ENCODE measurements at places on chromosomes 2 and 18. TPM values are rescaled to one million over a fixed set of nuclear protein-coding genes. Genes with fewer than 3 reads are reported as not detected.

DNA sequence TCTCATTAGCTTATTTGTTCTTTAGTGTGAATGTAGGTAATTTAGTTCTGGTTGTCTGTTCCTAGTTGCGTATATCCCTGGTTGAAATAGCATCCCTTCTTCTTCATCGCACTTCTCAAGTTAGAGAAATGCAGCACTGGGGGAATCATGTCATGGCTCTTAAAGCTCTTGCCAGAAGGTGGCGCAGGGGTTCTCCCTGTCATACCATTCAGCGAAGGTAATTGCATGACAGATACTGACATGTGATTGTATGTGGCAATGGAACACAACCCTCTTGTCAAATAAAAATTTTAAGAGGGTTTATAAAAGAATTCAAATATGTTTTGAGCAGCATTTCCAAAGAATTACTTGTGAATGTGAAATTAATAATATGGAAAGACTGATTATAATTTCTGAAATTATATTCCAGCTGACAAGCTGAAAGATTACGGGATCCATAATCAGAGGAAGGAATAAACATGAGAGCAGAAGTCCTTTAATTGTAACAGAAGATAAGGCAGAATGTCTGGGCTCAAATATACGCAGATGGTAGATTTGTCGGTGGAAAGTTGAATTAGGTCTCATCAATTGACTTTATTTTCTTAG is 411.7 kb downstream of the DSEL start:
- H3K4me3 ChIP-seq = no peak overlapping the region
- H3K27ac ChIP-seq = no peak overlapping the region
- no peaks in the 10 kb centered on the region for H3K27me3 ChIP-seq
- H3K4me1 ChIP-seq = no peaks in the 10 kb centered on the region
- no peak for DNase-seq

DNA sequence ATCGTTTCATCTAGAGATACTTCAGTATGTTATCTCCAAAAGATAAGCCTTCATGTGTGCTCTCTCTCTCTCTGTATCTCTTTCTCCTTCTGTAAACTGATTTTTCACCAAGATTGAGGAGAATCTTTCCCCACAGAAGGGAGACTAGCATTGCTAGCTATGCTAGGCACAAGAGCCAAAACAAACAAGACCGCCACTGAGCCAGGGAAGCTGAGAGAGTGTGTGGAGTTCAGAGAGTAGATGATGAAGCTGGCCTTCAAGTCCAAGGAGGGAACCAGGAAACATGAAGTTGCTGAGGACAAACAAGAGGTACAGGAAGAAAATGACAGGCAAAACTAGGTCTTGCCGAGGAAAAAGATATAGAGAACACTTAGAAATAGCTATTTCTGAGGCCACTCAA is 23.4 kb downstream of the DAPL1 start:
- no peak overlapping the region for H3K4me3 ChIP-seq
- H3K36me3 ChIP-seq = no peaks in the 10 kb centered on the region
- H3K27me3 ChIP-seq = no peaks in the 10 kb centered on the region
- no peak overlapping the region for H3K27ac ChIP-seq
- no peak for DNase-seq

CD8B2 gene
- 0.30 TPM for total RNA-seq

PSMD1 gene
- 54.6 TPM for total RNA-seq

GRB14 gene
- 1.4 TPM for total RNA-seq

CYP26B1 gene
- total RNA-seq = 2.7 TPM

GRCh38 chr2:207163053-207163755 is 2.5 kb downstream of the KLF7 start:
- H3K4me1 ChIP-seq = peaks cover 54% of the 10 kb centered on the region
- H3K4me3 ChIP-seq = peak overlapping the region; percentile 66
- DNase-seq = no peak
- H3K27ac ChIP-seq = peak overlapping the region; percentile 100
- H3K36me3 ChIP-seq = no peaks in the 10 kb centered on the region

DNA sequence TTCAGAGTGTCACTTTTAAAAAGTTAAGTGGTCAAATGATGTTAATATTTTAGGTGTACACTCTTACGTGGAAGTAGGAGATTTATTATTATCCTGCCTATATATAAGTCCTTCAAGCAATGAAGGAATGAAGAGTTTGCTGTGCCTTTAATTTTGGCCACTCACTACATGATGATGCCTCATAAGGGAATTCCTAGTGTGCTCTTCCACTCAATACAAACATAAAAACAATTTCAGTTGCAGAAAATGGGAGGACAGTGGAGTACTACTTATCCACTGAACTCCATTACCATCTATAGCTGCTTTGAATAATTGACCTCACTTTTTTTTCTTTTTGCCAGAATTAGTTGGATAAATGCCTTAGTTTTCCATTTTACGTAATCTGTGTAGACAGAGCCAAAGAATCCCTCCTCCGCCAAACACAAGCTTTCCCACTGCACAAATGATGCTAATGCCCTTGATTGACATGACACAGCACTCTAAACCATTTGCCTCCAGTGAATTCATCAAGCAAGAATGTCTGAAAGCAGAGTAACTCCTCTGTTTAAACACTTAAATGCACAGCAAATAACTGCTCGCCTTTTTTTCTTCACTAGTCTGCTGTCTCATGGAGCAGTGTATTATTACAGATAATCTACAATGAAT is 751.1 kb upstream of the FANCL start:
- DNase-seq = no peak
- no peak overlapping the region for H3K4me3 ChIP-seq
- H3K27me3 ChIP-seq = no peaks in the 10 kb centered on the region
- no peaks in the 10 kb centered on the region for H3K36me3 ChIP-seq
- no peaks in the 10 kb centered on the region for H3K4me1 ChIP-seq

TTR gene
- total RNA-seq = not detected

- H3K36me3 ChIP-seq = no peaks in the 10 kb centered on the region
- no peak overlapping the region for H3K4me3 ChIP-seq
- no peaks in the 10 kb centered on the region for H3K27me3 ChIP-seq
- H3K4me1 ChIP-seq = no peaks in the 10 kb centered on the region
Observed at GRCh38 chr18:64806691-64807090, 657.8 kb upstream of the LINC00305 start.

FAM161A gene
- 7.2 TPM for total RNA-seq

PROKR1 gene
- total RNA-seq = not detected

DNA sequence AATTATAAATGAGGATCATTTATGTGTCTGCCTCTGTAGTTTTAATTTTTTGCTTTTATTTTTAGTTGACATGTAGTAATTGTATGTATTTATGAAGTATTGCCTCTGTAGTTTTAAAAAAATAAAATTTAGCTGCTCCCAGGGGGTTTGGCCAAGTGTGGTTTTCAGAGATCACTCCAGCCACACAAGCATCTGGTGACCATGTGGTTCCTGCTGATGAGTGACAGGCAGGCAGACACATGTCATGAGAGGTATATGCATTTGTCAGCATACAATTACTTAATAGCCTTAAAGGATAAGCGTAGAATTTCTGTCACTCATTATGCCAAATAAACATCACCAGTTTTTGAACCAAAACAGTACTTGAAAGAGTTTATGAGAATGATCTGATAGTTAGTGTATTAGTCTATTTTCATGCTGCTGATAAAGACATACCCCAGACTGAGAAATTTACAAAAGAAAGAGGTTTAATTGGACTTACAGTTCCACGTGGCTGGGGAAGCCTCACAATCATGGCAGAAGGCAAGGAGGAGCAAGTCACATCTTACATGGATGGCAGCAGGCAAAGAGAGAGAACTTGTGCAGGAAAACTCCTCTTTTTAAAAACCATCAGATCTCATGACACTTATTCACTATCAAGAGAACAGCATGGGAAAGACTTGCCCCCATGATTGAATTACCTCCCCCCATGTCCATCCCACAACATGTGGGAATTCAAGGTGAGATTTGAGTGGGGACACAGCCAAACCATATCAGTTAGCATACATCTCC is 29.6 kb downstream of the MREG start:
- H3K36me3 ChIP-seq = no peaks in the 10 kb centered on the region
- DNase-seq = no peak
- H3K27me3 ChIP-seq = no peaks in the 10 kb centered on the region
- no peak overlapping the region for H3K4me3 ChIP-seq

DNA sequence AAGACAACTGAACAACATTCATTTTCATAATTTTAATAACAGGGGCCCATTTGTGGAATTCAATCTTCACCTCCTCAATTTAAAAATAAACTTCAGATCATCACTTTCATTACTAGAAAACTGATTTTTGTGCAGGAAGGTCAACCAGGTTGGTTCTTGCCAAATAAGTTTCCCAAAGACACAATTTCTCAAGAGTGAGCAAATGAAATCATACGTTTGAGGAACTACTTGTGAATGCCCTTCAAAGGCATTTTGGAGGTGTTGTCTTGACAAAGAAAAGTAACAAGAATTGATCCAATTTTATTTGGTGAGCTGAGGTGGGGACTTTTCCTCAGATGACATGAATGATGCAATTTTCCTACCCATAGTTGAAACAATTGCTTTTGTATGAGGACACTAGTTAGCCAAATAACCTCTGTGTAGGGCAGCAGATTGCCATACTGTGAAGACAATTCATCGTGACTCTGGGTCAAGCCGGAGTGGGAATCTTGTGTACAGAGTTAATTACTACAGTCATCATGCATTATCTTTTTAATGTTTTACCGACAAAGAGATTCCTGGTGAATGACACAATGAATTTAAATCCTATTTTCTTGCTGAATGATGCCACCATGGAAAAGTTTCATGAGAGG is 121.8 kb downstream of the TGFA start:
- no peak overlapping the region for H3K27ac ChIP-seq
- no peak for DNase-seq
- no peaks in the 10 kb centered on the region for H3K4me1 ChIP-seq
- no peaks in the 10 kb centered on the region for H3K27me3 ChIP-seq
- H3K36me3 ChIP-seq = no peaks in the 10 kb centered on the region

DNA sequence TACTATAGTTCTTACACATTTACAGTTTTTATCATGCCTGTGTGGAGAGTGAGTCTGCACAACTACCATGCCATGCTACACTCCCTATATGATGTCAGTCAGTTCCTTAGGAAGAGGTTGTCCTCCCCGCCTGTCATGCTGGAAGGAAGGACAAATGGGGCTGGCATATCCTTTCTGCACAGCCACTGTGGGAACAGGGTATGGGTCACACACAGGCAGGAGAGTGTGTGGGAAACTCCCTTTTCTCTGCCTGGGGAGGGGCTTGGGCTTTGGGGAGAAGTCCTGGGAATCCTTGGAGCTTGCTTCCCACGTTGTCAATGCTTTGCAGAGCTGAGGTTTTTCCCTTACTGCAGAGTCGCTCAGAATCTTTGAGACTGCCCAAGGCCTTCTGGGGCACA is 232.1 kb downstream of the PRKCE start:
- no peak overlapping the region for H3K4me3 ChIP-seq
- no peaks in the 10 kb centered on the region for H3K36me3 ChIP-seq
- no peak overlapping the region for H3K27ac ChIP-seq

UGT1A3 gene
- 0.30 TPM for total RNA-seq

GRCh38 chr2:61922714-61923113 is 17.2 kb downstream of the COMMD1 start:
- DNase-seq = no peak
- H3K27me3 ChIP-seq = no peaks in the 10 kb centered on the region
- no peak overlapping the region for H3K4me3 ChIP-seq
- H3K4me1 ChIP-seq = no peaks in the 10 kb centered on the region

ATP6V1C2 gene
- total RNA-seq = 92.2 TPM

GRCh38 chr18:58364876-58365528 is 263.9 kb downstream of the ALPK2 start:
- peaks cover 34% of the 10 kb centered on the region for H3K36me3 ChIP-seq
- no peak overlapping the region for H3K4me3 ChIP-seq
- H3K4me1 ChIP-seq = peaks cover 20% of the 10 kb centered on the region
- DNase-seq = no peak
- no peak overlapping the region for H3K27ac ChIP-seq
- no peaks in the 10 kb centered on the region for H3K27me3 ChIP-seq

DNA sequence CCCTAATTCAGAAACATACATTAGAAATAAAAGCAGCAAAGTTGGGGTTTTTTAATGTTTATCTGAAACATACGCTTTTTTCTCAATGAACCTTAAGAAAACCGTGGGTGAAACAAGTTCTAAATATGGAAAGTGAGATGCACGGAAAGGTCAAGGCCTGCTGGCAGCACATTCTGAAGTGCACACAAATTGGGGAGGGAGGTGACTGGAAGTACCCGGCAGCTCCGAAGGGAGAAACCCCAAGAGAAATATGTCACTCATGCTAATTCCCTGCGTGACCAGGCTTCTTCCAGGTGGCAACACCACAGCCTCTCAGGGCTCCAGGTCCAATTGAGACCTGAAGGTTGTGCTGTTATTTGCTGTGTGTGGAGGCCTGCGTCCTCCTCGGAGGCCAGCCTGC is 45.5 kb downstream of the EIPR1 start:
- H3K27ac ChIP-seq = no peak overlapping the region
- H3K4me3 ChIP-seq = no peak overlapping the region
- DNase-seq = no peak
- no peaks in the 10 kb centered on the region for H3K27me3 ChIP-seq
- H3K4me1 ChIP-seq = no peaks in the 10 kb centered on the region

DNA sequence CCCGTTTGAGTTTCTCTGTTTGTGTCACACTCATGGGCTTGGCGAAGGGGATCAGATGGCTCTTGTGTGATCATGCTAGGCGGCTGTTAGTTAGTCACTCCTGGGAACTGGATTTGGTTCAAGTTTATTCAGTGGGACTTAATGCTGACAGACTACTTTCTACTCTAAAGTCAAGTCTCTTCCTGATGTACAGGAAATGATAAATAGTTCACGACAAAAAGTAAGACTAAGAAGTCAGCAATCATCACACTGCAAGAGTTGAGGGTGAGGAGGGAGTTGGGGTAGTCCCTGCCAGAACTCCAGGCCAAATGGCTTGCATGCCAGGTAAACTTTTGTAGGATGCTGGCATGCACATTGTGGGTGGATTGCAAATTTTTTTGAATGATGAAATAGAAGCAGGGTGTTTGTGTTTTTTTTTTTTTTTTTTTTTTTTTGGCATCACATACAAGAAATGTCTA is 25.1 kb upstream of the CCL20 start:
- H3K36me3 ChIP-seq = no peaks in the 10 kb centered on the region
- no peaks in the 10 kb centered on the region for H3K4me1 ChIP-seq
- H3K4me3 ChIP-seq = no peak overlapping the region
- no peaks in the 10 kb centered on the region for H3K27me3 ChIP-seq

- H3K27ac ChIP-seq = no peak within 1 kb of the TSS
- DNase-seq = no peak
- H3K4me3 ChIP-seq = no peak within 1 kb of the TSS
- no peaks in the 10 kb centered on the region for H3K4me1 ChIP-seq
- H3K36me3 ChIP-seq = no peaks in the 10 kb centered on the region
Observed at GRCh38 chr2:237798236-237799059, at the start of gene RBM44. Gene RBM44 (plus strand): TSS chr2:237798779. CDS start chr2:237813610, 14,831 bp downstream.

DNA sequence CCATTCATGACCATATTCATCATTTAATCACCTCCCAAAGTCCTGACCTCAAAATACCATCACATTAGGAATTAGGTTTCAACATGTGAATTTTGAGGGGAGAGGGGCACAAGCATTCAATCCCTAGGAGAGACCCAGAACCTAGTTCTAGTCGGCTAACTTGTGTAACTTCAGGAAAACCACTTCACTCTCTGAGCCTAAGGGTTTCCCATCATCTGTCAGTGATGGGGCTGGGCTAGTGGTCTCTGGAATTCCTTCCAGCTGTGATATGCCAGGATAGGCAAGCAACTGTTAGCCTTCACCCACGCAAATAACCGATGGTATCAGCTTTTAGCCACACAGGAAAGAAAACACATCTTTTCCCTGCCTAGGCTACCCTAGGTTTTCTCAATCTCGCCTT is 52.5 kb upstream of the MEX3C start:
- H3K27me3 ChIP-seq = no peaks in the 10 kb centered on the region
- no peak overlapping the region for H3K27ac ChIP-seq
- no peaks in the 10 kb centered on the region for H3K4me1 ChIP-seq
- H3K36me3 ChIP-seq = no peaks in the 10 kb centered on the region
